ENCODE measurements at places on chromosomes 7 and 10.

DNA sequence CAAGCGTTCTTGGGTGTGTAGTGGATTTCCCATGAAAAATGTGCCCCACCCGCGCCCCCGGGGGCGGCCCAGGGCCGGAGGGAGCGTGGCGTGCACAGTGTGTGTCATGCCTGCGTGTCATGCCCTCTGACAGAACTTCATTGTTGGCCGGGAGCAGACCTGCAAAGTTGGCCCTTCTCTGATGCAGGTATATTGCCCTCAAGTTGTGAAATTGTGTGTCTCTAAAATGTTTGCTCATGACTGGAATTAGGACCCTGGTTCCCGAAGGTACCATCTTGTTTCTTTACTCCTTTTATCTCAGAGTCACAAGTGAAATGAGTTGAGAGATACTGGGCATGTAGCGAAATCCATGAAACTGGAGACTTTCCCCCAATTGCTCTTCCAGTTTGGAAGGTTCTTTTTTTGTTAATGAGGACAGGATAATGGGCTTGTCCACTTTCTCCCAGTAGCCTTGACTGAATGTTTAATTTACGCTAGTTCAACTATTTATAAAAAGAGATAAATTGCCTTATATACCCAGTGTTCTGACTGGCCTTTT, 26.2 kb downstream of the ADK start:
- DNase-seq = peak; percentile 52

GRCh38 chr10:38003026-38003425, 7.4 kb upstream of the ZNF33A start:
- no peak for DNase-seq

- no peak for DNase-seq
Measured at GRCh38 chr7:15309872-15310271, 251.9 kb downstream of the AGMO start.

GRCh38 chr7:21044913-21045568, 258.4 kb upstream of the SP8 start:
- no peak for DNase-seq

GRCh38 chr10:131280101-131280500, 31.4 kb downstream of the TCERG1L start:
- DNase-seq = no peak

GRCh38 chr7:92695308-92696261, 105.4 kb upstream of the FAM133B start:
- DNase-seq = peak; percentile 95

GRCh38 chr7:51278797-51279196, 37.8 kb downstream of the COBL start:
- no peak for DNase-seq

GRCh38 chr10:24133835-24134234, 75.1 kb upstream of the KIAA1217 start:
- no peak for DNase-seq

DNA sequence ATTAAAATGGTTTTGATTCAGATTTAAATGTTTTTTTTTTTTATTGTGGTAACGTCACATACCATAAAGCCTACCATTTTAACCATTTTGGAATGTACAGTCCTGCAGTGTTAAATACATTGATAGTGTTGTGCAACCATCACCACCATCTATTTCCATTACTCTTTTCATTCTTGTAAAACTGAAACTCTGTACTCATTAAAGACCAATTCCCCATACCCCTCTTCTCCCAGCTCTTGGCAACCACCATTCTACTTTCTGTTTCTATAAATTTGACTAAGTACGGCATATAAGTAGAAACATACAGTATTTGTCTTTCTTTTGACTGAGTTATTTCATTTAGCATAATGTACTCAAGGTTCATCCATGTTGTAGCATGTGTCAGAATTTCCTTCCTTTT, 96.2 kb downstream of the EXOC4 start:
- no peak for DNase-seq

GRCh38 chr7:77653572-77653971, 42.7 kb upstream of the RSBN1L start:
- no peak for DNase-seq

GRCh38 chr10:84348447-84348846, 20.1 kb downstream of the CCSER2 start:
- DNase-seq = peak; percentile 33

- no peak for DNase-seq
Measured at GRCh38 chr10:73183667-73184281, 15.9 kb downstream of the FAM149B1 start.

Data from mesenchymal stem cell (in vitro differentiated cells and primary cell).